ENCODE measurements at places on chromosomes 3 and 15.

DNA sequence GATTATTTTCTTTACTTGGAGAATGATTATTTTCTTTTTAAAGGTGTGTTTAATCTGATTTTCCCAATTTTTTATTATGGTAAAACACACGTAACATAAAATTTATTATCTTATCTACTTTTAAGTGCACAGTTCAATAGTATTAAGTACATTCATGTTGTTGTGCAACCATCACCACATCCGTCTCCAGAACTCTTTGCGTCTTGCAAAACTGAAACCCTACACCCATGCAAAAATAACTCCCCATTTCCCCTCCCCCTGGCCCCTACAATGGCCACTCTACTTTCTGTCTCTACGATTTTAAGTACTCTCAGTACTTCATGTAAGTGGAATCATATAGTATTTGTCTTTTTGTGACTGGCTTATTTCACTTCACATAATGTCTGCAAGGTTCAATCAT, 230.7 kb downstream of the SATB1 start:
- DNase-seq = no peak

GRCh38 chr15:62469478-62469873, 304.4 kb upstream of the C2CD4B start:
- DNase-seq = no peak

GRCh38 chr3:137121704-137122314, 164.0 kb downstream of the IL20RB start:
- peak; percentile 51 for DNase-seq

GRCh38 chr15:74956648-74957475, at the start of gene RPP25:
RPP25 (minus strand) TSS chr15:74956772; CDS start chr15:74956583, 189 bp downstream.
- peak; percentile 75 for DNase-seq

DNA sequence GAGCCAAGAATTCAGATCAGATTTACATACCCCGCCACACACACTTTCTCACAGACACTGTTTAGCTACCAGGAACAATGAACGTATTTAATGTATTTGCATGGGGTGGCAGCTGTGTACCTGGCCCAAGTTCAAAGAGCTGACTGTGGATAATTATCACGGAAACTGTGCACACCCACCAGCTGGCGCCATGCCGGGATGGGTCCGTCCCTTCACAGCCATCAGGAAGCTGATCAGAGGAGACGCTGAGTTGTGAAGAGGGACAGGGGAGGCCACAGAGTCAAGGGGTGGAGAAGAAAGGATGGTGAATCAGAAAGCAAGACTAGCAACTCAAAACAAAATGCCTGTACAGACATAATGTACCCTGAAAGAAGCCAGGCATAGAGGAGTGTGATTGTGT, 13.1 kb upstream of the PLA2G4D start:
- no peak for DNase-seq

- DNase-seq = no peak
Measured at GRCh38 chr3:112966633-112967032, 8.3 kb downstream of the CD200R1 start.

DNA sequence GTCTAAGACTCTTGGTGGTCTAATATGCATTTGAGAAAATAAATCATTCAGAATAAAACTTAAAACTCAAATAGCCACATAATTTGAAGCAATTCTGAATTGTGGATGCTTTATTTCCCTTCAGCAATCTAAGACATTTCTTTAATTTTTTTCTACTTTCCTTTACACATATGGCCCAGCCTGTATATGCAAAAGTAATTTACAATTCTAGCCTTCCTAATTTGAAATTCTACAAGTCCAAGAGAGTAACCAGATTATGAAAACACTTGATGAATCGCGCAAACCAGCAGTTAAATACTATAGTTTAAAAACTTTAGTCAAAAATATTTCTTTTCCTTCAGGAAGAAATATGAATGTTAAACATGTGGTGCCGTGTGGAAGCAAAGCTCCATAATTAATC, 1014.2 kb downstream of the TUSC7 start:
- DNase-seq = no peak

GRCh38 chr3:335240-335639, 138.7 kb downstream of the CHL1 start:
- no peak for DNase-seq

GRCh38 chr3:8011902-8012301, 489.7 kb upstream of the LMCD1 start:
- DNase-seq = no peak

DNA sequence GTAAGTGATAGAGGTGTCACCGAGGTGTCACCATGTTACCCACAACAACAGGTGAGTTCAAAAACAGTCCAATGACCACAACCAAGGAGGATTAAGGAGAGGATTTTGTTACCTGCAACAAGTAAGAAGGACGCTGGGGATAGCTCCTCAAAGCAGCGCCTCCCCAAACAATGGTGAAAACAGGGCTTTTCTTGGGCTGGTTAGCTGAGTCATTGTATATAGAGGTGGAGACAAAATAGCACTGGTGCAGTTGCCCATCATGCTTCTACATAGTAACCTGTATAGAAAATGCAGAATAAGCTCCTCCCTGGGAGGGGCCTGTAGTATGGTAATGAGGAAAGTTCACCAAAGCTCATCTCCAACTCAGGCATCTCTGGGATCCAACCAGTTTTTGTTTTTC, 116.9 kb upstream of the EIF1B start:
- DNase-seq = no peak
